ENCODE measurements at places on chromosomes 3 and 15.
A peak's percentile ranks its signal among the peaks of the same experiment; 100 is the strongest.

GRCh38 chr3:30292192-30292893, 314.1 kb upstream of the TGFBR2 start:
- DNase-seq, result no peak

- DNase-seq, result no peak
Measured at GRCh38 chr15:26295336-26296085, 432.4 kb upstream of the ATP10A start.

DNA sequence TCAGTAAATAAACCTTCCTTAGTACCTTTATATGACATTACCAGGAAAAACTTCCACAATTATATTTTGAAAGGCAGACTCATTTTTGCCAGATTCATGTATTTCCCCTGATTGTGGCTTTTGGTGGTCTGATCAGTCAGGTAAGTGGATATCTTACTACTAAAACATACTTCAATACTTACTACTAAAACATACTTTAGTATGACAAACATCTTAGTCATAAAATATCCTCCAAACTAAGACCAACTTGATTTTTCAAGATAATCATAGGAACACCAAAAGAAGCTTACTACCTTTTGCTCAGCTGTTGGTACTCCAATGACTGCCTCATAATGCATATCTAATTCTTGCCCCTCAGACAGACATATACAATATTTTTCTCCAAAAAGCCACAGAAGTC, 9.3 kb downstream of the TJP1 start:
- no peak for DNase-seq

- no peak for DNase-seq
Measured at GRCh38 chr3:49476563-49476962, 6.5 kb downstream of the DAG1 start.

- no peak for DNase-seq
Measured at GRCh38 chr3:111831840-111832239, 27.2 kb upstream of the PHLDB2 start.

- no peak for DNase-seq
Measured at GRCh38 chr3:195033531-195034091, 237.3 kb downstream of the XXYLT1 start.

DNA sequence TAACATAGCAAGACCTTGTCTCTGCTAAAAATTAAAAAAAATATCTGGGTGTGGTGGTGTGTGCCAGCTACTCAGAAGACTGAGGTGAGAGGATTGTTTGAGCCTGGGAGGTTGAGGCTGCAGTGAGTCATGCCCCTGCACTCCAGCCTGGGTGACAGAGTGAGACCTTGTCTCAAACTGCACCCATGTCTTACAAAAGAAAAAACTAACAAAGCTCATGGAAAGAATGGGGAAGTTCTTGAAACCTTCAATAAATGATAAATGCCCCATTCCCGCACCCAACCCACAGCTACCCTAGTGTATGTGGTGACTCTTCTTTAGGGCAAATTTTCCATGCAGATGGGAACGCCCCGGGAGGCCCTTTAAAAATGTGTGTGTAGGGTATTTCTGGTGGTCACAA, 28.3 kb downstream of the RPLP1 start:
- no peak for DNase-seq

DNA sequence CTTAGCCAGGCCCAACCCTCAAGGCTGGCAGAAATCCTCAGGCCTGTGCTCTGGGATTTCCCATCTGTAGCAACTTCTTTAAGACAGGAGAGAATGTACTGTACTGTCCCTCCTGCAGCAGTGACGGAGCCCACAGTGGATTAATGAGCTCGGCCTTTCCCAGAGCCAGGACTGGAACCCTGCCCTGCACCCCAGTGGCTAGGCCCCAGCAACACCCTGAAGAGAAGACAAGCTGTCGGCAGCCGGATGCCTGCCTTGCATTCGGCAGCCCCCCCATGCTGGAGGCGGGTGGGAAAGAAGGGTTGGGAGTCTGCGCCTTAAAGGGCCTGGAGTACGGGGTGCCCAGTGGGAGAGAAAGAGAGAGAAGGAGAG, 32.0 kb downstream of the KLHL25 start:
- no peak for DNase-seq

DNA sequence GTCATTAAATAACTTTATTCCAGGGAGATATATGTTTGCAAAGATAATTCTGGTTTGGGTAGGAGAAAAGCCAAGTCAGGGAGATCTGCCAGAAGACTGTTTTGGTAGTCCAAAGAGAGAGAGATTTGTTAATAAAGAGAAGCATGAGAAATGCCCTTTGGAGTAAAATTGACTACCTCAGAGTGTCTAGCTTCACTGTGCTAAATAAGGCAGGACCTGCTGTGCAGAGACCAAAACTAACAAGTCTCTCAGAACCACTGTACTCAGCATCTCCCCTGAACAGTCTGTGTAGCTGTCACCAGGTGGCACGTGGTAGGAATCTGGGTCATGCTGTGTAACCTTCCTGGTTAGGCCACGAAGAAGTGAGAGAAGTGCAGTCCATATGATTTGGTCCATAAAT, 31.6 kb upstream of the SLC35G2 start:
- peak; percentile 31 for DNase-seq

GRCh38 chr15:51155891-51156290, 61.2 kb upstream of the TNFAIP8L3 start:
- DNase-seq, result no peak

GRCh38 chr3:100913870-100914648, 79.2 kb downstream of the ABI3BP start:
- DNase-seq, result no peak

- DNase-seq, result no peak
Measured at GRCh38 chr3:22947851-22948250, 255.3 kb upstream of the UBE2E2 start.

DNA sequence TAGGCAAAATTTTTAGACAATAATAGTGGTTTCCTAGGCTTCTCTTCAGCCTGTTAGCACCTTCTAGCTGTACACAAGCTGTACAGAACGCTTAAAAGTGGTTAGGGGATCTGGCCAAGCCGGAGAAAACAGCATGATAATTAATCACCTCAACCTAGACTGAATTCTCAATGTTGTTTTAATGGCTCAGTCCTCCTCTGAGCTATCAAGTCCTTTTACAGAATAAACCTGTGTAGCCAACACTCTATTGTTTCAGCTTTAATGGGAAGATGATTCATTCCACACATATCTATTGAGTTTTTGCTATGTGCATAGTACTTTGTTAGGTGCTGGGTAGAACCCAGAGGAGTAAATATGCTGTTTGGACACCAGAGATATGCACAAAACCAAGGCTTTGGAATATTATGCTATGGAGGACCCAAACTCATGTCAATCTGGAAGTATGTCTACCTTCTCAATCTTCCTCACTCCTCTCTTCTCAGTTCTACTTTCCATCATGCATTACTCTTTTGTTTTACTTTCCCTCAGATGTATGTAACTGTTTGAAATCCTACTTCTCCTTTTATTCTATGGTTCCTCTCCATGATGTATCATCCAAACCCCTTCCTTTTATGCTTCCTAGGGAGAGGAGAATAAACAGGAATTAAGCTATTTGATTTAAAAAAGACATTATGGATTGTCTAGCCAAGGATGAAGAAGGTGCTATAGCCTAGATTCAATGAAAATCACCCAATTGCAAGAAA, 27.6 kb upstream of the UBE2E2 start:
- no peak for DNase-seq

GRCh38 chr3:27802425-27802824, 80.3 kb upstream of the EOMES start:
- no peak for DNase-seq

DNA sequence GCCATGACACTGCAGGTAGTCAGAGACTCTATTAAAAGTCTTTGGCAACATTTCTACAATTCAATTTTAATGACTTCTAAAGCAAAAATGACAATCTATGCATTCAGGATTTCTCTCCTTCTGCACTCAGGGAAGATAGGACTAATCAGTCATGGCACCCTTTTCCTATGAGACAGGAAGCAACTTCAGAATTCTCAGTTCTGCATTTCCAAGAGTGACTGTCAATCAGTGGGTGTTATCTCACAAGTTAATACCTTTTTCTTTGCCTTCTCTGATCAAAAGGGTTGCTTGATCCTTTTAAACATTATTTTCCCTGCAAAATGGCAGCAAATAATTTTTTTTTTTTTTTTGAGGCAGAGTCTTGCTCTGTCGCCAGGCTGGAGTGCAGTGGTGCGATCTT, 7.8 kb upstream of the ICE2 start:
- DNase-seq, result no peak

DNA sequence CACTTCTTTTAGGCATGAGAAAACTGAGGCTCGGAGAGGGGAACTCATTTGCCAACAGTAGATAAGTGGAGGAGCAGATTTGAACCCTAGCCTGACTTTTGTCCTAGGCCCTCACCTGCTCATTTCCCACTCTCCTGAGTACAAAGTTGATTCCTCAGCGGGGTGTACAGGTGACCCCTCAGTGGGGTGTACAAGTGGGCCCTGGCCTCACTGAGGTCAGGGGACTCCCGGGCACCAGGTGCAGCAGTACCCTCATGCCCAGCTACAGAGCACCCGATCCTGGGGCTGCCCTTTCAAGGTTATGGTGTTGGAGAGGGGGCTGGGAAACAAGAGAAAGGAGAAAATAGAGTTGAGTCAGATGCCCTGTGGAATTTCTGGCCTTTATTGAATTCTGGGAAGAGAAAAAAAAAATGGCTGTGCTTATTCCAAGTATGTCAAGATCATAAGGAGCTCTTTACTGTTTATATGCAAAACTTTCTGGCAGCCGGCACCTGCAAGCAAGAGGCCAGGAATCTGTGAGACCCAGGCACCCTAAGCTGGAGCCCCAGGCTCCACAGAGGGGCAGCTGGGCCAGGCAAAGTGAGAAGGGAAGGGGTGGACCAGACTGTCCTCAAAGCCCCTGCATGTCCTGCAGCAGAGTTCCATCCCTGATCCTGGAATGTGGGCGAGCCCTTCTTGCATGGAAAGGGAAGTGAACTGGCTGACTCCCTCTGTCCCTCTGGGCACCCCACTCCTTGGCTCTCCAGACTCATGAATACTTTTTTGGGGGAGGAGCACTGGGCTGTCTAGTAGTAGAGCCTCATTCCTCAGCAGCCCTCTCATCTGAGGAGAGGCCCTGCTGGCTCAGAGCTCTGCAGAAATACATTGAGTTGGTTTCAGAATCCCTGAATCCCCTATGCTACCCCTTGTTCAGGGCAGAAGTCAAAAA, 43.1 kb downstream of the AMOTL2 start:
- DNase-seq, result no peak

Data from stimulated activated CD8-positive, alpha-beta memory T cell treated with anti-CD3 and anti-CD28 coated beads, Interleukin-4, amount 100 ng/mL, for 48 hours (primary cell).